ENCODE measurements at places on chromosomes 1 and 21.
A peak's percentile ranks its signal among the peaks of the same experiment; 100 is the strongest.

GRCh38 chr21:37153935-37154350 is 80.9 kb downstream of the TTC3 start:
- no peak for DNase-seq

GRCh38 chr21:42379426-42380215 is 13.3 kb upstream of the TFF1 start:
- no peak for DNase-seq

GRCh38 chr1:227191607-227192006 is 126.7 kb downstream of the CDC42BPA start:
- DNase-seq, result peak; percentile 14

- no peak for DNase-seq
Measured at GRCh38 chr1:24178407-24178806, 8.7 kb downstream of the IFNLR1 start.

GRCh38 chr1:175600721-175601440 is 142.5 kb downstream of the TNR start:
- DNase-seq, result peak; percentile 46

GRCh38 chr1:192284927-192285326 is 31.9 kb upstream of the RGS21 start:
- DNase-seq, result no peak

GRCh38 chr1:37764414-37764825 is 500 bp downstream of the EPHA10 start:
- peak; percentile 40 for DNase-seq

DNA sequence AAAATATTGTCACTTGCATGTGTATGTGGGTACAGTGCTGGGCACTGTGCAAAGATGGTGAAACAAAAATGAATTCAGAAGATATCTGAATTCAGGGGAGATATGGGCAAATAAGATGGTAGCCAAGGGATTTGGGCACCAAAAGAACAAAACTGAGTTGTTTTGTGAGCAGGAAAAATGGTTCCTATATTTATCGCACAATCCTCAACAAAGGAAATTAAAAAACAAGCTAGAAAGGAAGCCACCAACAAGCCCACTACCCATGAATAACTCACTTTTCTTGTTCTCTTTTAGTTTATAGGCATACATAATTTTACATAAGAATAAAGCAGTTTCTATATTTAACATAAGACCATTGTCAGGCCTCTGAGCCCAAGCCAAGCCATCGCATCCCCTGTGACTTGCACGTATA is 40.7 kb upstream of the VASH2 start:
- DNase-seq, result no peak

GRCh38 chr21:42453224-42453985 is 42.6 kb downstream of the RSPH1 start:
- DNase-seq, result no peak

DNA sequence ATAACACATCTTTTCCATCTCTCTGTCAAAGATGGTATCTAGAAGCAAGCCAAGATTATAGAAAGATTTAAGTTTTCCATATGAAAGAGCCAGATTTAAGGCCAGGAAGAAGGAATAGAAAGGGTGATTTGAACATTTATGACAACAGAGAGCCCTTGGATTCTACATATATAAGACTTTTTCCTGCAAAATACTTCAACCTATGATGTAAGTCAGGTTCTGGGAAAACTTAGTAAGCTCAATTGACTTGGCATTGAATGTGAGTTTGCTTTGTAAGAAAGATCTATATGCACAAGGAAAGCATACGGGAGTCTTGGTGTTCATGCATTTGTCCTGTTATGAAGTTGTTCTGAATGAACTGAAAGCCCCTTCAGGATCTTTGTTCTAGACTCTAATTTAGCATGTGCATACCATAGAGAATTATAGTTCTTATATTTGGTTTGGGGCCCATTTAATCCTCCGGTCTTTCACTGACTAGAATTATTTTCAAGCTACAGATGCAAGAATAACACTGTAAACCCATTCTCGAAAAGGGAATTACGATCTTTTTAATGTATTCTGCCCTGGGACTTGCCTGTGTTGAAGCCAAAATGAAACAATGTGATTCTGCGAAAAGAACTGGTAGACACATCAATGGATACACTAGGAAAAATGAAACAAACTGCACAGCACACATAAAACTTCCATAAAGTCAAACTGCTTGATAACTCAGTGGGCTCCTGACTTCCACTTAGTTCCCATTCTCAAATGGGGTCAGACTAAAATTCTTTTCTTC is 152.8 kb downstream of the DISP1 start:
- DNase-seq, result no peak

DNA sequence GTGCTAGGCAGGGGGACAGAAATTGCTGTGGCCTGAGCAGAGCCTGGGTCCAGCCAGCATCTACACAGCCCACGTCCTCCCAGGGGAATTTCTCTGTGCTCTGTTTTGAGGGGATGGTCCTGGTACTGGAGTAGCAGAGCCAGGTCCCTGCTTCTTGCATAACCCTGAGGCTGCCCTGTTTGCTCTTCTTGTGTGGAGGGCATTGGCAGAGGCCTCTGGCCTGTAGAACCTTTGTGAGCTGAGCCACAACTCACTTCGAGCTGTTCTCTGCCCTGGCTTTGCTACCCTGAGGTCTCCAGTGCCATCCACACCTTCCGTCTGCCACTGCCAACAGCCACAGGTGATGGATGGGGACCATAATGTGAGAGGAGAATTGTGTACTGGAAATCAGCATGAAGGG is 101.9 kb downstream of the KCNJ15 start:
- DNase-seq, result no peak

DNA sequence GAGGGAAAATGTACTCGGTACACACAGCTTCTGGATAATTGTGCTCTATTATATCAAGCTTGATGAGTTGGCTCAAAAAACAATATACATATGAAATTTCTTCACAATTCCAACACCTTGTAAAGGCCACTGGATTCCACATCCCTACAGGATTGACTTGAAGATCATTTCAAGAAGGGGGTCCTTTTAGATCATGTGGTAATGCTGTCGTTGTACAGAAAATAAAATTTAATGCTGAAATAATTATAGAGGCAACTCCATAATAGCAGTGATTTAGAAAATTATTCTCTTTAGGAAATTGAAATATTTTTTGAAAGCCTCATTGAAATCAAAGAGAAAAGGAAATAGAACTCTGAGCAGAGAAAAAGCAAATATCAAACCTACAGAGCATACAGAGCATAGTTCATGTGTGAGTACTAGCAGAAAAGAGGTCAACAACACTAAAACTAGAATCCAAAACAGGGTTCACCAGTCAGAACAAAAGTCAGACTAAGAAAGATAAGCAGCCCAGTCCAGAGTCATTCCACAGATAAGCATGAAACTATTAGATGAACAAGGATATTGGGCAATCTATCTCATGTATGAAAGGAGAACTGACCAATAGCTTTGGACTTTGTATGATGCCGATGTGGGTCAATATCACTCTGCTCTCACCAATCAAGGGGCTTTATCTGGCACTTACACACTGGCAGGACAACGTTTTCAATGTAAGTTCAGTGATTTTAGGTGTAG is 79.5 kb upstream of the PALMD start:
- DNase-seq, result no peak

GRCh38 chr1:226603022-226603857 is 54.7 kb downstream of the STUM start:
- DNase-seq, result no peak

- DNase-seq, result no peak
Measured at GRCh38 chr1:181430015-181430885, 53.1 kb upstream of the CACNA1E start.

DNA sequence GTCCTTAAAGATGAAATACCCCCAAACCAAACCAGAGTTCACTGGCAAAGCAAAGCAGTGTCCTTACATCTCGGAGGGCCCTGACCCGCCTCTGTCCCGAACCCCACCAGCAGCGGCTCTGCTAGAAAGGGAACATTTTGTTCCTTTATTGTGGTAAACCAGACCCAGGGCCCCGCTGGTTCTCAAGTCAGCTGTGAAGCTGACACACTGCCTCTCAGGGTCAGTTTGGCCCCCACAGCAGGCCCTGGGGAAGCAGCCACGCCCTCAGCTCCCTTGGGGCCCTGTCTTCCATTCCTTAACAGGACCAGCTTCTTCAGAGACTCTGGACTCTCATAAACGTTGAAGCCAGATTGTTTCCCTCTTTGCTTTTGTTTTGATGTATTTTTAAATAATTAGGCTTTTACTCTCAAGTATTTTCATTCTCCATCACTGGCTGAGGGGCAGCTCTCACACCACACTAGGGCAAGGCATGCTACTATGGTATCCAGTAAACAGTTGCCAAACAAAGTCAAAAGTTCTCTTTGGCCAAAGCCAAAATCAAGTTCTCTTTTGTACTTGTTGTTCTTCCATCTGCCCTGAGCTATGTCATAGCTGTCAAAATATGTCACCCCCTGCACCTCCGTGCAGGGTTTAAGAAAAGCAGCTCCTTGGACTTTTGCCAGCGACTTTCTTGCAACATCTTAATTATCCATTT is 61.1 kb upstream of the ANGPTL1 start:
- no peak for DNase-seq

- DNase-seq, result no peak
Measured at GRCh38 chr1:143611159-143611558, 360.6 kb downstream of the FAM72C start.

DNA sequence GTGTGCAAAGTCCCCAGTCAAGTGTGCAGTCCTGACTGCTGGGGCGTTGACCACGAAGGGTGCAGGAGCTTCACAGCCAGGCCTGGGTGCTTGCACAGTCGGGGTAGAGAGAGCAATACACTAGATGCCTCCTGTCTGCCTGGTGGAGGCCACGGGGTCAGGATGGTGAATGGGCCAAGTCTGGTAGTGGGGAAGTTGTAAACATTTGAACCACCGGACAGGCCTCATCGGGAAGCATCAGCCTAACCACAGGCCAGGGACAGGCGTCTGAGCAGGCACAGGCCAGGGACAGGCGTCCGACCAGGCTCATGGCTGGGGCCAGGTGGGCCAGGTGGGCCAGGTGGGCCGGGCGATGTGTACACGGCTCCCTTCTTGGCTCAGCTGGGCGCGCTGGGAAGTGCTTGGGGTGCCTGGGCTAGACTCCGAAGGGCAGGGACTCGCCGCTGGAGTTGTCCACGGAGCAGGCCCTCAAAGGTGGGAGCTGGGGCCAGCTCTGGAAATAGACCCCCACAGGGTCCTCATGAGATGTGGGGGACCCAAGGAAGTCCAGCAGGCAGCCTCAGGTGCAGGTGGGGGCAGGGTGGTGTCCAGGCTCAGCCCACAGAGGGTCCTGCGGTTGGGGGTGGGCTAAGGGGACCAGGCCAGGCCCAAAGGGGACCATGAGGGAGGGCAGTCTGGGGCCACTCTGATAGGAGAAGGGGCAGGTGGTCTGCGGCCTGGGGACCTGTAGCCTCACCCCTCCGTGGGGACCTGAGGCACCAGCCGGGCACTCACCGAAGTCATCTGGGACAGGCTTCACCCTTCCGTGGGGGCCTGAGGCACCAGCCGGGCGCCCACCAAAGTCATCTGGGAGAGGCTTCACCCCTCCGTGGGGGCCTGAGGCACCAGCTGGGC is 15.0 kb downstream of the COL6A1 start:
- DNase-seq, result no peak

- DNase-seq, result no peak
Measured at GRCh38 chr1:205066141-205066818, 18.0 kb downstream of the TMEM81 start.

DNA sequence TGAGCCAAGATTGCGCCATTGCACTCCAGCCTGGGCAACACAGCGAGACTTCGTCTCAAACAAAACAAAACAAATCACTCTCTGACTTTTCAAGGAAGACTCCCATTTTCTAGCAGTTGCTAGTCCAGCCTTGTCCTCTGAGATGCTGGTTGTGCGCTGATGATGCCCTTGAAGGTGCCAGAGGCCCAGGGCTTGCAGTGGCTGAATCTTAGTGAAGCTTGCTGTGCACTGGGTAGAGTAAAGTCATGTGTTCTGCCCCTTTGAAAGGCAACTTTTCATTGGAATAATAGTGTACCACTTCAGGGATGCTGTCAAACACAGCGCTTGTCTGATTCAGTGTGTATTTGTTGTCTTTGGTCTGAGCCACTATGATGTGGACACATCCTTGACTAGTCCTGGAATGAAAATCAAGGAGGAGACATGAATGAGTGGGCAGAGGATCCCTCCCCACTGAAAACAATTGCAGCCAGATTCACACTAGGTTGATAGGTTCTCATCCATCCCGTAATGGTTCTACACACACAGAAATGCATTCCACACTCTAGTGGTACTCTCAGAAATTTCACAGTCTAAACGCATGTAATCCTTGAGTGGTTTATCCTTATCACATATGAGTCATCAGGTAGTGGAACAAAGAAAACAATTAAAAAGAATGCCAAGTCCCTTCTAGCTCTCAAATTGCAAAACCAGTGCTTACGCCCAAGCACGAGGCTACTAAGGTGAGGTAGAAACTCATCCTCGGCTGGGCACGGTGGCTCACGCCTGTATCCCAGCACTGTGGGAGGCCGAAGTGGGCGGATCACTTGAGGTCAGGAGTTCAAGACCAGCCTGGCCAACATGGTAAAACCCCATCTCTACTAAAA is 17.8 kb upstream of the TDRD10 start:
- no peak for DNase-seq

DNA sequence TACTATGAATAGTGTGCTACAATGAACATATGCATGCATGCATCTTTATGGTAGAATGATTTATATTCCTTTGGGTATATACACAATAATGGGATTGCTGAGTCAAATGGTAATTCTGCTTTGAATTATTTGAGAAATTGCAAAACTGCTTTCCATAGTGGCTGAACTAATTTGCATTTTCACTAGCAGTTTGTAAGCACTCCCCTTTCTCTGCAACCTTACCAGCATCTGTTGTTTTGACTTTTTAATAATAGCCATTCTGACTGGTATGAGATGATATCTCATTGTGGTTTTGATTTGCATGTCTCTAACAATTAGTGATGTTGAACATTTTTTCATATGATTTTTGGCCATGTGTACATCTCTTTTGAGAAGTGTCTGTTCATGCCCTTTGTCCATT is 24.0 kb upstream of the DIRAS3 start:
- DNase-seq, result no peak

DNA sequence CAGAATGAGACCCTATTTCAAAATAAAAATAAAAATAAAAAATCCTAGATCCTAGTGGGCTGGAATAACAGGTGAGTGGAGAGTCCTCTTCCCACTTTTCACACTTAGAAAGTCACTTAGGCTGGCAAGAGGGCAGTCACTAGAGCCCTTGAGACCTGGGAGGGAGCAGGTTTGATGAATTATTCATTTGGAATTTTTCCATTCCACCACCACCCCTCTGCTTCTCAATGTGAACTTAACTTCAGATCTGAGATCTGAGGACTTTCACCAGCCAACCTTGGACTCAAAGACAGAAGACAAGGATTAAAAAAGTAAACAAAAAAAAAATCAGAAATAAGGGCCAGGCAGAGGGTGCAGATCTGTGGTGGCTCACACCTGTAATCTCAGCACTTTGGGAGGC is 16.5 kb downstream of the AKR7A3 start:
- DNase-seq, result no peak
